Effector memory CD8-positive, alpha-beta T cell (primary cell): ENCODE measurements at places on chromosomes 3 and 15.

DNA sequence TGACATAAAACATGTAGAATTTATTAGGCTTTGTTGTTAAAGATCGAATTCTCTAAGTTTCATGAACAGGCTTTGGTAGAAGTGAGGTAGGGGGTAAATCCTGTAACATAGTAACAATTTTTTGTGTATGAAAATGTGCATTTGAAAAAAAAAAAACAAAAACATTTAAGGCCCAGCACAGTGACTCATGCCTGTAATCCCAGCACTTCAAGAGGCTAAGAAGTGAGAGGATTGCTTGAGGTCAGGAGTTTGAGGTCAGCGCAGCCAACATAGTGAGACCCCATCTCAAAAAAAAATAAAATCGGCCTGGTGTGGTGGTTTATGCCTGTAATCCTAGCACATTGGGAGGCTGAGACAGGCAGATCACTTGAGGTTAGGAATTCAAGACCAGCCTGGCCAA, 26.8 kb upstream of the PPP4R2 start:
- no peak for DNase-seq

- no peak for DNase-seq
These were observed 693.7 kb downstream of the MCTP2 start for GRCh38 chr15:94924971-94925598.

DNA sequence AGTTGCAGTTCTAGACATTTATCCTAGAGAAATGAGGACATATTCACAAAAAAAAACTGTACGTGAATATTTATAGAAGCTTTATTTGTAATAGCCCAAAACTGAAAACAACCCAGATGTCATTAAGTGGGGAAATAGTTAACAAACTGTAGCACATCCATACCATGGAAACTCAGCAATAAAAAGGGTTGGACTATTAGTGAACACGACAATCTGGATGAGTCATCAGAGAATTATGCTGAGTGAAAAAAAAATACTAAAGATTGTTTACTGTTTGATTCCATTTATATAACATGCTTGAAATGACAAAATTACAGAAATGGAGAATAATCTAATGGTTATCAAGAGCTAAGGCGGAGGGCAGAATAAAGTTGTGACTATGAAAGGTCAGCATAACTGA, 59.5 kb downstream of the CPA3 start:
- DNase-seq = no peak

- DNase-seq = no peak
These were observed 37.3 kb upstream of the IGF1R start for GRCh38 chr15:98610991-98611390.

GRCh38 chr3:178295292-178295912, 240.8 kb upstream of the KCNMB2 start:
- DNase-seq = no peak
